ENCODE measurements at places on chromosomes 16 and 17. TPM values are rescaled to one million over a fixed set of nuclear protein-coding genes. Genes with fewer than 3 reads are reported as not detected.

DNA sequence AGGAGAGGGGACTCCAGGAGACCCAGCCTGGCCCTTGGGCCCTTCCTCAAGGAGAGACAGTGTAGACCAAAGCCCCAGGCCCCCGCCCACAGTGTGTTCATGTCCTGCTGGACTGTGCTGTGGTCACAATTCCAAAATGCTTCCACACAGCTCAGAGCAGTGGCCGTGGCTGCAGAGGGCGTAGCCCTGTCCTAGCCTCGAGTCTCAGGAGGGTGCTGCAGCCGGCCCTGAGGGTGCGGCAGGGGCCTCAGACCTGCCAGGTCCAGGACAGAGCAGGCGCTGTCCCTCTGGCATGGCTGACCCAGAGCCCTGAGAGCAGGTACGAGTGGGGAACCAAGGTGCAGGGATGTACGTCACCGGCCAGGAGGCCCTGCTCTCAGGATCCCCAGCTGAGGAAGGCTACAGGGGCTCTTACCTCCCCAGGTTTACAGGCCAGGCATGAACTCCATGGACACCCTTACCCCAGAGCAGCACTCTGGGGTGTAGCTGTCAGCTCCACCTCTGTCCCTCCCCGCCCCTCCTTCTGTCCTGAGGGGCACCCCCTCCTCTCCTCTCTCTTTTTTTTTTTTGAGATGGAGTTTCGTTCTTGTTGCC lies 7.3 kb downstream of the DBNDD1 start:
- no peaks in the 10 kb centered on the region for H3K4me1 ChIP-seq
- H3K4me3 ChIP-seq: no peak overlapping the region
- H3K36me3 ChIP-seq: no peaks in the 10 kb centered on the region
- H3K27me3 ChIP-seq: no peaks in the 10 kb centered on the region
- DNase-seq: no peak

GP1BA gene
- total RNA-seq: not detected

- H3K27me3 ChIP-seq: peaks cover 36% of the 10 kb centered on the region
- no peak overlapping the region for H3K4me3 ChIP-seq
- no peaks in the 10 kb centered on the region for H3K36me3 ChIP-seq
- no peaks in the 10 kb centered on the region for H3K4me1 ChIP-seq
- no peak overlapping the region for H3K27ac ChIP-seq
- DNase-seq: no peak
Measured at GRCh38 chr17:29007860-29008455, 2.1 kb upstream of the SEZ6 start.

ARMC7 gene
- total RNA-seq: 15.2 TPM

DNA sequence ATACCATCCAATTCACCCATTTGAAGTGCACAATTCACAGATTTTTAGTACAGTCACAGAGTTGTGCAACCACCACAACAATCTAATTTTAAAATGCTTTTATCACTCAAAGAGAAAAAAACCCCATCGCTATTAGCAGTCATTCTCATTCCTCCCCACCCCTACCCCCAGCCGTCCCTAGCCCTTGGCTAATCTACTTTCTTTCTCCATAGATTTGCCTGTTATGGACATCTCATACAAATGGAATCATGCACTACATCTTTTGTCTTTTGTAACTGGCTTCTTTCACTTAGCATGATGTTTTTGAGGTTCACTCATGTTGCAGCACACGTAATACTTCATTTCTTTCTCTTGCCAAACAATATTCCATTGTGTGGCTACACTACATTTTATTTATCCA lies 20.4 kb downstream of the LYRM9 start:
- no peak overlapping the region for H3K27ac ChIP-seq
- no peaks in the 10 kb centered on the region for H3K36me3 ChIP-seq
- no peak overlapping the region for H3K4me3 ChIP-seq
- H3K4me1 ChIP-seq: no peaks in the 10 kb centered on the region

DNA sequence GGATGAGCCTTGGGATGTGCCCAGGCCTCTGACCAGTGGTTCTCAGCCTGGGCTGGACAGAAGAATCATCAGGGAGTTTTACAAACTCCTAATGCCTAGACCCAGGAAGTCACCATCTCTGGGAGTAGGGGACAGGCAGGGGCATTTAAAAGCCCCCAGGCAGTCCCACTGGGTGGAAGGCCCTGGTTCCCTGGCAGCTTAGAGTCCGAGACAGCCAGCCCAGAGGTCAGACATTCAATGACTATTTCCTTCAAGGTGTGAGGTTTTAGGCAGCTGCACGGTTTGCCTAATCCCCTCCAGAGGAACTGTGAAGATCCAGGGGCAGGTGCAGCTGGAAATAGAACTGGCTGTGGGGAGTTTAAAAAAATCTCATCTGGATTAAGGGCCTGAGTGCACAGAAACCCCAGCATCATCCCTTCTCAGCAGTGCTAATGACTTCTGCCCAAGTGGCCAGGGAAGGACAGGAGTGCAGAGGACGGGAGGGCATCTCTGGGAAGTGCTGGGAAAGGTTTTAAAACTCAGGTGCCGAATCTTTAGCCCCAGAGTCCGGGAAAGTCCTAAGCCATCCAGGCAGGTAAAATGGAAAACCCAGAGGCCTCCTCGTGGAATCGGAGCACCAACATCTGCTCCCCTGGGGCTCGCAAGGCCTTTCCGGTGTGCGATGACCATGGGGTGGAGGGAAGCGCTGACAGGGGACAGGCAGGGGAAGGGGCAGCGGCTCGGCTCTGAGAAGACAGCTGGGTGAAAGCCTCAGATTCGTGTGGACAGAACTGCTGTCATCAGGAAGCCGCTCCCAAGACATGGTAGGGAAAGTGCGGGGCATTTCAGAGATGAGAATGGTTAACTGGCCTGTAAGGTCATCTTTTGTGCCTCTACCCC lies 1.5 kb upstream of the LGALS3BP start:
- no peak overlapping the region for H3K27ac ChIP-seq
- no peak overlapping the region for H3K4me3 ChIP-seq
- H3K36me3 ChIP-seq: no peaks in the 10 kb centered on the region
- H3K27me3 ChIP-seq: no peaks in the 10 kb centered on the region
- H3K4me1 ChIP-seq: peaks cover 33% of the 10 kb centered on the region

GRCh38 chr17:35294756-35295155 lies 51.9 kb downstream of the SLFN5 start:
- no peaks in the 10 kb centered on the region for H3K4me1 ChIP-seq
- H3K4me3 ChIP-seq: no peak overlapping the region
- no peak for DNase-seq

DNA sequence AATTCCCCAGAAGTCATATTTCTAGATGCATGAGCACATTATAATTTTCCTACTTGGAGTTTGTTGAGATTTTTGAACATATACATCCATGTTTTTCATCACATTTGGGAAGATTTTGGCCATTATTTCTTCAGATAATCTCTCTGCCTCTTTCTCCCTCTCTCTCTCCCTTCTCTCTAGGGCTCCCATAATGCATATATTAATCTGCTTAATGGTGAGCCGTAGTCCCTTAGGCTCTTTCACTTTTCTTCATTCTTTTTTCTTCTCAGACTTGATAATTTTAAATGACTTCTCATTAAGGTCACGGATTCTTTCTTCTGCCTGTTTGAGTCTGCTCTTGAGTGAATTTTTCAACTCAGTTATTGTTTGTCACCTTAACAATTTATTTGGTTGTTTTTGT lies 101.5 kb downstream of the IRX3 start:
- H3K4me3 ChIP-seq: no peak overlapping the region
- no peaks in the 10 kb centered on the region for H3K36me3 ChIP-seq
- H3K27me3 ChIP-seq: 0 out of 2 replicates have a peak, but pooled peaks cover 3% of the 10 kb centered on the region
- no peak overlapping the region for H3K27ac ChIP-seq
- no peak for DNase-seq
